ENCODE measurements at places on chromosomes 11 and 22.

DNA sequence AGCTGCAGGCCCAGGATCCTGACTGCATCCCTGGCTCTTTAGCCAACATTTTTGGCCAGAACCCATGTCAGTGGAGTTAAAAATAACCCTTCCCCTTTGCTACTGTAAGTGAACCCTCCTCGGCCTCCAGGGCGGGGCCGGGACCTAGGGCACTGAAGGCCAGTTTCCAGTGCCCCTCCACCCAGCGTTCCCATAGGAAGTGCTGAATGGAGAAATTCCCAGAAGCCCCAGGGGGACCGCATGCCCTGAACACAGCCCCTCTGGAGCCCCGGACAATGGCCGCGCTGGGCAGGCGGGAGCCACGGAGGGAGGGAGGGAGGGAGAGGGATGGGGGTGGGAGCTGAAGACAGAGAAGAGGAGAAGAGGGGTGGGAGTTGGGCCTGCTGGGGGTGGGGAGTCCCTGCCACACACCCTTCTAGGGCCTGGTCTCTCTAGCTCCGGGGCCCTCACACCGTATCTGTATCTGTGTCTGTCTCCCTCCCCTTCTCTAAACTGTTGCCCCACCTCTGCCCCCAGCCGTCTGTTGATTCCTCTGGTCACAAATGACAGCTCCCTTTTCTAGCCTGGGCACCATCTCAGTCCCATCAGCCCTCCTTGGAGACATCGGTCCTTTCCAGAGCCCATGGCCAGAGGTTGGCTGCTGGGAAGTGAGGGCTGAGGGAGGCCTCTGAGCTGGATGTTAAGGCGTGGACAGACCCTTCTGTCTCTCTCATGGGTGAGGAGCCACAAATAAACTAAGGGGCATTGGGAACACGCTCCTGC, 10.9 kb downstream of the PDGFB start:
- DNase-seq, result no peak

DNA sequence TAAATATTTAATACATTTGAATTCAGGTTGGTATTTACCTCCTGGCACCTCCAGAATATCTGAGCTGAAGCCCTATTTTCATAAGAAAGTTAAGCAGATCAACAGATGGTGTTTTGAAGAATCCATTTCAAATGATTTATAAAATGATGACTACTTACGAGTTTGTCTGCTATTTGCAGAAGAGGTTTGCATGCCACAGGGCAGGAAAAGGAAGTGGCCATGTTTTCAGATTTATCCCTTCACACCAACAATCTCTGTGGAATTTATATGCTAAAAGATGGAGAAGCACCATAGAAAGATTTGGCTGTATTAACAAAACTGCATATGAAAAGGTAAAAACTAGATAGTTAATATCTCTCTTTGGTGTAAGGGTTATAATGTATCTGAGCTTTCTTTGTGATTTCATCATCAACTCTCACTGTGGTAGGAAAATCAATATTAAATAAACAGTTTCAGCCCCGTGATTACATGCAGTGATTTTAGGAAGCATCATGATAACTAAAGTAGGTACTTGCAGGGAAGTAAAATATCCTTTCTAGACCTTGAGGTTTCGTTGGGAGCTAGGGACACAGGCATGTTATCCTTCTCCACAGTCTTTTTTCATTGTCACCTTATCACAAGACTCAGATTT, 2.6 kb downstream of the BMAL1 start:
- no peak for DNase-seq

DNA sequence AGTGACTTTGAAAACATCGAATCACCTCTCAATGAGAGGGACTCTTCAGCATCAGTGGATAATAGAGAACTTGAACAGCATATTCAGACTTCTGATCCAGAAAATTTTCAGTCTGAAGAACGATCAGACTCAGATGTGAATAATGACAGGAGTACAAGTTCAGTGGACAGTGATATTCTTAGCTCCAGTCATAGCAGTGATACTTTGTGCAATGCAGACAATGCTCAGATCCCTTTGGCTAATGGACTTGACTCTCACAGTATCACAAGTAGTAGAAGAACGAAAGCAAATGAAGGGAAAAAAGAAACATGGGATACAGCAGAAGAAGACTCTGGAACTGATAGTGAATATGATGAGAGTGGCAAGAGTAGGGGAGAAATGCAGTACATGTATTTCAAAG, 65.8 kb downstream of the DKK3 start:
- DNase-seq, result no peak

GRCh38 chr11:98834776-98835175, 186.0 kb upstream of the CNTN5 start:
- no peak for DNase-seq

- DNase-seq, result no peak
Measured at GRCh38 chr11:24453129-24453718, 43.6 kb upstream of the LUZP2 start.

DNA sequence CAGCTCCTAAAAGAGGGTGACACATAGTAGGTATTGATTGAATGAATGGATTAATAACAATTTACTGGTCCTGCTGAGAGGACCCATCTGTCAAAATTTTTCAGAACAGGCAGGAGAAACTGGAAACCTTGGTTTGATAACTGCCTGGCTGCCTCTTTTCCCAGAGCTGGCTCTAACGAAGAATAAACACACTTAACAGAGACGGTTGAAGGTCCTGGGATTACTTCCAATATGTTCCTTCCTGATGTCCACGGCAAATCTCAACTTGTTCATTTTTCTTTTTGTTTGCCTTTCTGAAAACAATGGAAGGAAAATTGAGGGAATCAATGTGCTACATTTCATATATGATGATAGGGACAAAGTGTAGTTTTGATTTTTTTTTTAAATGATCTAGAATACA, 76.5 kb upstream of the SYT13 start:
- DNase-seq, result no peak

DNA sequence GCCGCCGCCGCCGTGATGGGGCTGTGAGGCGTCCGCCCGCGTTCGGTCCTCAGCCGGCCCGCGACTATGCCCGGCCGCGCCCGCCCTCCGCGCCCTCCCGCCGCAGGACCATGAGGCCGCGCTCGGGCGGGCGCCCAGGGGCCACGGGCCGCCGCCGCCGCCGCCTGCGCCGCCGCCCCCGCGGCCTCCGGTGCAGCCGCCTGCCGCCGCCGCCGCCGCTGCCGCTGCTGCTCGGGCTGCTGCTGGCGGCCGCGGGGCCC, 215 bp downstream of the ZNRF3 start:
- DNase-seq, result no peak

DNA sequence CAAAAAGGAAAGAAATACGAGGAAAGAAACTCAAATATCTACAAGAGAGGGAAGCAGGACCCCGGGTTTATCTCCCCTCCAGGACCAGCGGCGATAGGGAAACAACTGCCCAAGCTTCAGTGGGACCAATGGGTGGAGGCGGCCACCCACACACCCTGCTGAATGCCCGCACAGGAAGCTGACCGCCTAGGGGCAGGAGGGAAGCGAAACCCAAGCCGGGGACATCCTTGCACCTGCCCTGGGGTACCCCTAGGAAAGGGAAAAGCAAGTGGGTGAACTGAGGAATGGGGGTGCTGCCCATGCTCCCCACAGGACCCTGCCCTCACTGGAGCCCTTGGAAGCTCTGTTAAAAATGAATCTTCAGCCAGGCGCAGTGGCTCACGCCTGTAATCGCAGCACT, 27.6 kb upstream of the HMOX1 start:
- no peak for DNase-seq

- DNase-seq, result no peak
Measured at GRCh38 chr11:9780929-9781328, 117.1 kb downstream of the SWAP70 start.

DNA sequence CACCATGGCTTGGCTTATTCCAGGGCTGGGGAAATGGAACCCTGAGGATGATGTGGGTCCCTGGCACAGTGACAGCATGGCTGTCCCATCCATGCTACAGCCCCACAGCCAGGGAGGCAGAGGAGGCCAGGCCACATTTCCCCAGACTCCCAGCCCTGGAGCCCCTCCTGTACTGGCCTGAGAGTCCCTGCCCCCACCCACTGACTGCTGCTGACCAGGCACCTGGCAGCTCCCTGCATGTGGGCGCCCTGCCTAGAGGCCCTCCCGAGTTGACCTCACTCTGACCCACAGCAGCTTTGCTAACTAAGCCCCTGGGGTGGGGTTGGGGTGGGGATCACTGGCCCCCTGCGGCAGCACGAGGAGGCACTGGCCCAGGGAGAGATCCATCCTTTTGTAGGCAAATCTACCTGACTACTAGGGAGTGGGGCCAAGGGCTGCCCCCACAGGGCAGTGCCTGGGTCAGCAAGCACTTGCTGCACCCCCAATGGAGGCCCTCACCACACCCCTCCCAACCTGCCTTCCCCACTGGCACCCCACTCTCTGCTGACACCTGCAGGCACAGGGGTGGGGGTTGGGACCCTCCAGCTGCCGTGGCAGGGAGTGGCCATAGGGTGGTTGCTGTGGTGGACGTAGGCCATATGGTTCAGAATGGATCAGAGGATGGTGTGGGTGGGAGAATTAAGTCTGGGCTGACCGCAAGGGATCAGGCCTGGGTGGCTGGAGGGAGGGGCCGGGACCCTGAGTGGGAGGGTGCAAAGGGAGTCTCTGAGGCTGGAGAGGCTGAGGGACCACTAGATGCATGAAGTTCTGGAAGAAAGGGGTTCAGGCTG, 17.4 kb downstream of the ARVCF start:
- DNase-seq, result no peak

DNA sequence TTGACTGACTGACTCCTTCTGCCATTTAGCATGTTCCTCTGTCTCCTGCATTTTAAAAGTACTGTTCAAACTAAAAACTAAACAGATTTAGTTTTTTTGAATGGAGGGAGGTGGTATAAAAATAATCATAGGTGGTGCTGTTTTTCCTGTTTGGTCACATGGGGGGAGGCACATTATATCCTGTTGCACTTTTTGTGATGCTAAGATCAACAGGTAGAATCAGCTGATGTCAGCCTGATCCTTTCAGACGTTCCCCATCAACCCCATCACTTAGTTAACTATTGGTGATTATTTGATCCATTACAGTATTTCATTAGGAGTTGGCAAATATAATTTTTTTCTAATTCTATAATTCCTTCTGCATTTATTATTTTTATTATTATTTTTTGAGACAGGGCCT, 5.1 kb upstream of the OSBP2 start:
- no peak for DNase-seq

DNA sequence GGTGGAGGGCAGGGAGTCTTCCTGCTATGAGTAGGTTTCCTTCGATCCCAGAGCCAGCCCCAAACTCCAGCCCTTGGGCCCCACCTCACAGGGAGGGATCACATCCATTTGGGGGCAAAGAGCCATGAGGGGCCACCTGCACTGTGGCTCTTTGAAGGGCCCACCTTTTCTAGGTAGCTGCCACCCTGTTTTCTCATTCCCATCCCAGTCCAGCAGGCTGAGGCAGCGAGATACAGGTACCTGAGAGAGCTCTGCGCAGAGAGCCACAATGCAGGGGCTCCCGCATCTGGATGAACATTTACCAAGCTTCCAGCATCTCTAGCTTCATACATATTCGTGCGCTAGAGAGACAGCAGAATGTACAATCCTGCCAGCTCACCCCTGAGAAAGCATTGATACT, 16.3 kb downstream of the FXYD6 start:
- DNase-seq, result no peak

DNA sequence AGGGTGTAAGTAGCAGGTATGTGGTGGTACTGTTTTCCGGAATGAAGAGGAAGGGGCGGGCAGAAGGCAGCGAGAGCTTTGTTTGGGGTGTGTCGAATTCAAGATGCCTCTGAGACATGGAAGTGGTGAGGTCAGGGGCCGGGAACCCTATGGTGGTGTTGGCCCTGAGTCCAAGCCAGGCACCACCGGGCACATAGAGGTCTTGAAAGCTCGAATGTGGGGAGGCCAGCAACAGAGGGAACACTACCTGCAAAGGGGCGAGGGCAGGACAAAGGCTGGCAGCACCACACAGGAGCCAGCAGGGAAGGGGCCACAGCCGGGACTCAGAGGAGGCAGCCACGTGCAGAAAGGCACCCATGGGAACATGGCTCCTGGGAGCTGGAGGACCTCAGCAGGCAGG, 57.8 kb downstream of the CDKN1C start:
- DNase-seq, result no peak

DNA sequence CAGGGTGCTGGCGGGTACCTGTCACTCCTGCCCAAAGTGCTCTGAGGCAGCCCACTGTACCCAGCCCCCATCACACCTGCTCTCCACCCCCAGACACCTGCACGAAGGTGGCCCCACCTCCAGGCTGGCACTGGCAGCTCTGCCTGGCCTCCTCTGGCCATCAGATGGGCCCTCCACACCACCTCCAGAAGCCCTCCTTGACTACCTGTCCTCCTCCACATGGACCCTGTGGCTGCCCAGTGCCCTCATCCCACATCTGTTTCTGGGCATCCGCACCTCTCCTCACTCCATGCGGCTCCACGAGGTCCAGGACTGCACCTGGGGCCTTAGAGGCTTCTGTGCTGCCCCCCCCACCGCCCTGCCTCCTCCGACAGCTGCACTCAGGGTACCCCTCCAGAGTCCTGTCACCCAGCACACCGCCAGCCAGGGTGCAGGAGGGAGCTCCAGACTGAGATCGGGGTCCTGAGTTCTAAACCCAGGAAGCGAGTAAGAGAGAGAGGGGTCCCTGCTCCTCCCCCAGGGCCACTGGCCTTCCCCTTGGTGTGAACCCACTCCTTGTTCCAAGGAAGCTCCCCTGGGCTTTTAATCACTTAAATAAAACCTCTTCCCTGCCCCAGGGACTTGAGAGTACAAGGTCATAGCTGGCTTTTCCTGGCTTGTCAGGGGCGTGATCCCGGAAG, 1.7 kb downstream of the CTSD start:
- DNase-seq, result no peak

DNA sequence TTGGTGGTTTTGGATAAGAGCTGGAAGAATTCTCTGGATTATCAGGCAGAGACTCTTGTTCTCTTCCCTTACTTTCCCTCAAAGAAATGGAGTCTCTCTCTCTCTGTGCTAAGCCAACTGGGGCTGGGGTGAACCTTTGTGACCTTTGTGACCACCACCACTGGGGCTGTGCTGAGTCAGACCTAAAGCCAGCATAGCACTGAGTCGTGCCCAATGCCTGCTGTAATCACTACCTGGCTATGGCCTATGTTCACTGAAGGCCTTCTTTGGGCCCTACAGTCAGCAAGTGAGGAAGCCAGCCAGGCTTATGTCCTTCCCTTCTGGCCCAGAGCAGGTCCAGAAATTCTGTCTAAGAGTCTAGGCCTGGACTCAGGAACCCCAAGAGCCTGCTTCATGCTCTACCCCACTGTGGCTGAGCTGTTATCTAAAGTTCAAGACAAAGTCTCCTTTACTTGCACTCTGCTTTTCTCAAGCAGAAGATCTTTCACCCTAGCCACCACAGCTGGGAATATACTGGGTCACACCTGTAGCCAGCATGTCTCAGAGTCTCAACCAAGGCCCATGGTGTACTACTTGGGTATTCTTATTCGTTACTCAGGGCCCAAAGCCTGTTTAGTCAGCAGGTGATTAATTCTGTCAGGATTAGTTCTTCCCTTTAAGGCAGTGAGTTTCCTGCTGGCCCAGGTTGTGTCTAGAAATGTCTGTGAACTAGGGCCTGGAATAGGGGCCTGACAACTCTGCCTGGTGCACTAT, 86.0 kb downstream of the EHF start:
- DNase-seq, result no peak

- DNase-seq, result no peak
Measured at GRCh38 chr22:24145446-24146193, 35.7 kb upstream of the SUSD2 start.

- no peak for DNase-seq
Measured at GRCh38 chr11:132161403-132162078, 791.1 kb downstream of the NTM start.
